ENCODE measurements at places on chromosomes 12 and 14.

GRCh38 chr14:49959822-49960408 is 67.0 kb downstream of the ARF6 start:
- peak; percentile 28 for DNase-seq

GRCh38 chr12:31582155-31582554 is 8.8 kb downstream of the DENND5B start:
- no peak for DNase-seq

DNA sequence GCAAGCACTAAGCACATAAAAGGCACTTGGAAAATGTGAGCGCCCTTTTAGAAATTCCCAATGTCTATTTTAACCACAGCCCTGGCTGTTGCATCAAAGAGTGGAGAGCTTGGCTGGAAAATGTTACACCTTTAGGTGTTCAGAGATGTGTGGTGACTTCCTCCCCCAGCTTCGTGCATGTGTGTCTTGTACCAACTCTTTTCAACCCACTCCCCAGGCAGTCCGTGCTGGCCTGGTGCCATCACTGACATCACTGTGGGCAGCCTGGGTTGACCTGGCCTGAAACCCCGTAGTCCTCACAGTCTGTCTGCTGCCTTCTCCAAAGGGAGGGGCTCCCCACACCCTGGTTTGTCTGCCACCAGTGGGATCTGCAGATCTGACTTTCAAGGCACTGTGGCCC is 101.8 kb downstream of the SCARB1 start:
- no peak for DNase-seq

- no peak for DNase-seq
Observed at GRCh38 chr12:1234073-1234472, 243.1 kb downstream of the ERC1 start.

- no peak for DNase-seq
Observed at GRCh38 chr12:53005215-53005985, 856 bp upstream of the EIF4B start.

- DNase-seq = no peak
Observed at GRCh38 chr14:34211732-34212131, 250.3 kb downstream of the SPTSSA start.

GRCh38 chr14:71398450-71398849 is 491.2 kb downstream of the PCNX1 start:
- DNase-seq = no peak

- DNase-seq = no peak
Observed at GRCh38 chr12:69546693-69547438, 38.4 kb upstream of the CCT2 start.

DNA sequence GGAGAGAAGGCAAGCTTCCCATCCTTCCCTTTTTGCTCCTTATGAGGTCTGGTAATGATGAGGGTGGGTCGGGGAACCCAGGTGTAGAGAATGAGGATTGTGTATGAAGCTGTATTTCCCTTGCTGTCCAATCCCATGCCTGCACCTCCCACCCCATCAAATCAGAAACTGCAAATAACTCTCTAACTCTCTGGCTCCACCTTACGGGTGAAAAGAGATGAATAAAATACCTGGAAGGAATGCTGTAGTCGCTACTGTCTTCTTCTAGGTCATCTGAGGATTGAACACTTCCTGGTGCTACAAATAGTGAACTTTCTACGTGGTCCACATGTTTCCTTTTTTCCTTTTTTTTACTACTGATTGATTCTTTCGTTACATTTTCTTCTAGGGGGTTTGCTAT is 38.9 kb upstream of the DICER1 start:
- DNase-seq = no peak

- peak; percentile 78 for DNase-seq
Observed at GRCh38 chr12:93098077-93098476, 169.0 kb upstream of the EEA1 start.

DNA sequence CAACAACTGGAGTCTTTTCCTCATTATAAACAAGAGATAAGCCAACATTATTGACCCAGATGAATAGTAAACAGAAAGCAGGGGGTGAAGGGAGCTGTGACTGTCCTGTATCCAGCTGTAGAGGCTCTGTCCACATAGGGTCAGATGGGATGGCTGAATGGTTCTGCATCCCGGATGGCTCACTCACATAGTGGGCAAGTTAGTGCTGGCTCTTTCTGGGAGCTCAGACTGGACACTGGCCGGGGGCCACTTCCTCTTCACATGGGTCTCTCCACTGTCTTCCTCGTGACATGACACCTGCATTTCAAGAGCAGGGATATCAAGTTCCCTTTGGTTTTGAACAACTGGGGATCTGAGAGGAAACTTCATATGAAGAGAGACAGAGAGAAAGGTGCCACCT is 969.6 kb upstream of the TMEM132C start:
- no peak for DNase-seq

DNA sequence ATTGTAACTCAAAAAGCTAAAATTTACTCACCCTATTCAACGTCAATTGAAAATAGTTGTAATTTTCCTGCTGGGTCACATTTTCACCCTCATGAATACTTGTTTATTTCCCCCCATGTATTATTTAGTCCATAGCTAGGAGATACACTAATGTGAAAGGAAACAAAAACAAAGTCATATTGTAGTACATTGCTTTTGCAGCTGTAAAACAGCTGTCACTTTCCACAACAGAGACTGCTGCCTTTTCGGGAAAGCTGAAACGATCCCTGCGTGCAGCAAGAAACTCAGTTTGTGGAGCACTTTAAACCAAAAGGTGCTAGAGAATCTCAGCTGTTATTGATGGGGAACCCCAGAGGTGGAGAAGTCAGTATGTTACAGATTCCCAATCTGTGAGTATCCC is 4.3 kb downstream of the RACGAP1 start:
- DNase-seq = no peak

DNA sequence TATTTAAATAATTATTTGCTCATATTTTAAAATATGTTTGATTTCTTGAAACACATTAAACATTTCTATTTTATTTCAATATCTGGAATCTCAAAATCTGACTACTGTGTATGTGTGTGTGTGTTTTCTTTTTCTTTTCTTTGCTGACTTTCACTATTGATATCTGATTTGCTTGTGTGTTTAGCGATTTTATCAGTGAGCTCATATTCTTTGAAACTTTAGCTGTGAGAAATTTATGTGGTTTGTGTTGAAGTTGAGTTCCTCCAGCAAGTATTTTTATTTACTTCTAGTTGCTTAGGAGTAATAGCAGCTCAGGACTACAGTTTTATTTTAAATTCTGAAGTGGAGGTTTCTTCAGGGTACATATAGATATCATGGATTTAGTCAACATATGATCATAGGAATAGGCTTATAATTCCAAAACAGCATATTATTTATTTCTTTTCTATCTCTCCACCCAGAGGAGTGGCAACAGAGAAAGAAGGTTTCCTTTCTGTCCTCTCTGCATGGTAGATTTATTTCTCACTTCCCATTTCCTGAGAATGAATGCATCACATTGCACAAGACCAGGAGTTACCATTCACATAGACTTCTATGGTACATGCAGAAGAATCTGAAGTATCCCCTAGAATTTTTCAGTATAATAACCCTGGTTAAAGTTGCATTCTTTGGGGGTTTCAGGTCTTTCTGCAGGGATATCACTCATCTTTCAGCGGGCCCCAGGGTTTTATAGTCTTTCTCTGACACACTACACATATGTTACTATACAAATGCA is 60.5 kb downstream of the PTPRQ start:
- no peak for DNase-seq

- DNase-seq = peak; percentile 42
Observed at GRCh38 chr12:2813214-2814185, 1.0 kb downstream of the ITFG2 start.

DNA sequence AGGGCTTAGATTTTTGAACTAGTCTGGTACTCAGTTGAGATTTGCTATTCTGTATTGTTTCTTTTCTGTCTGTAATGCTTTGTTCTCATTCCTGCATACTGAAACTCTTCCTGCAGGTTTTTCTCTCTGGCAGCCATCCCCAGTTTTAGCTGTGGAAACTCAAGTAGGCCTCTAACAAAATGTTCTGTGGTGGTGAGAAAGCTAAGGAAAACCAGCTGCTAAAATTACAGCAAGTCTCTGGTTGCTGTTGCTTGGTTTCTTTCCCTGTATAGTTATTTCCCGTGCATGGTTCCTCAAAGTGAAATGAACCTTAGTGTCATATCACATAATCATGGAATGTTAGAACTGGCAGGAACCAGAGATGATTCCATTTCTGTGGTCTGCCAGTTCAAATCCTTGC is 442.5 kb downstream of the NRXN3 start:
- no peak for DNase-seq

DNA sequence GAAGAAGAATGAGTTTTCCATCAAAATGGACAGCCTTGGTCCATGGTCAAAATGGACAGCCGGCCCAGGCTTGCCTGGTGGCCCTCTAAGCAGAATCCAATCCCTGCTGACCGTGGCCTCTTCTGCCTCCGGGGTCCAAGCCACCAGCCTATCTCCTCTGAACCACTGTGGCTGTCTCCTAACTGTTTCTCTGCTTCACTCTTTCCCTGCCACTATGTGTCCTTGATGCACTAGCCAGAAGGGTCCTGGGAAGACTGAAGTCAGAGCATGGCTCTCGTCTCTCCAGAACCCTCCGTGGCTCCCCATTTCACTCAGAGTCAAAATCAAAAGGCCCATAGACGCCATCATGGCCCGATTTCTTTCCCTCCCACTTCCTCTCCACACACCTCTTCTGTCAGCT is 8.5 kb upstream of the FZD10 start:
- no peak for DNase-seq

DNA sequence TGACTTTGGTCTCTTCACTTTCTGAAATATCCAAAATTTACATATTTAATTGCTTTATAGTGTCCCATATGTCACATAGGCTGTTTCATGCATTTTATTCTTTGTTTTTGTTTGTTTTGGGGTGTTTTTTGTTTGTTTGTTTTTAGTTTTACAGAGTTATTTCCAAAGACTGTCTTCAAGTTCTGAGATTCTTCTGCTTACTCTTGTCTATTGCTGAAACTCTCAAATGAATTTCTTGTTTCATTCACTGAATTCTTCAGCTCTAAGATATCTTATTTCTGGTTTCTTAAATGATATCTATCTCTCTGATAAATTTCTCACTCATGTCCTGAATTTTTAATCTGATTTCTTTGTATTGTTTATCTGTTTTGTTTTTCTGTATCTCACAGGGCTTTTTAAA is 412.0 kb upstream of the ATP2B1 start:
- DNase-seq = no peak

- DNase-seq = no peak
Observed at GRCh38 chr12:50947933-50948626, 4.3 kb upstream of the HIGD1C start.

GRCh38 chr14:102262929-102263462 is 42.0 kb downstream of the MOK start:
- DNase-seq = no peak

GRCh38 chr12:57134949-57135348 is 6.7 kb downstream of the LRP1 start:
- DNase-seq = no peak

GRCh38 chr14:43249591-43249990 is 1257.5 kb downstream of the FSCB start:
- DNase-seq = no peak

DNA sequence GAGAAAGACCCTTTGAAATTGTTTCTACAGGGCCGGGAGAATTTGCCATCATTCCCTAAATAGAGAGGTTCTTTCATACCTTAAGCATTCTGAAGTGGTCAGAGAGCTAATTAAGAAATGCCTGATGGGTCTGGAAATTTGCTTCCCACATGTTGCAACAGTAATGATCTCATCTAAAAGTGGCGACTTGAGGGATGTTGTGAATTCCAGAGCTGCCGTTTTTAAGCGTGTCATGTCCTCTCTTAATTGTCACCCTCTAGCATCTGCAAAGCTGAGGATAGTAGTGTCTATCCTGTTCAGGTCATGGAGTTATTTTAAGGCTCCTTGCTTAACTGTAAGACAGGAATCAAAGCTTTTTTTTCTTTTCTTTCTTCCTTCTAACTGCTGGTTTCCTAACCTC is 60.4 kb downstream of the FOS start:
- no peak for DNase-seq

DNA sequence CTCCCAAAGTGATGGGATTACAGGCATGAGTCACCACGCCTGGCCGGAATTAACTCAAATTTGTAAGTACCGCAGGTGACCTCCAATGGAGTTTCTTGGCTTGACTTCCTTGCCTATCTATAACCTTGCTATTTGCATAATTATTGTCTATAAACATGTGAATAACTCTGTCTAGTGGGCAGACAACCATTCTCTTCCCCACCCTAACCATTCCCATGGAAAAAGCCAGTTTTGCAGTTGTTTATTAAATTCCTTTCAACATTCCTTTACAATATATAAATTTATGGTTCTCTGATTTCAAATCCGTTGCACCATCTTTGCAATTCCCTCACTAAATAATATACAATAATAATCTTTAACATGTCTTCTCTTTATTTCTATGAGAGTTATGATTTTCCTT is 61.0 kb upstream of the ZDHHC17 start:
- no peak for DNase-seq

DNA sequence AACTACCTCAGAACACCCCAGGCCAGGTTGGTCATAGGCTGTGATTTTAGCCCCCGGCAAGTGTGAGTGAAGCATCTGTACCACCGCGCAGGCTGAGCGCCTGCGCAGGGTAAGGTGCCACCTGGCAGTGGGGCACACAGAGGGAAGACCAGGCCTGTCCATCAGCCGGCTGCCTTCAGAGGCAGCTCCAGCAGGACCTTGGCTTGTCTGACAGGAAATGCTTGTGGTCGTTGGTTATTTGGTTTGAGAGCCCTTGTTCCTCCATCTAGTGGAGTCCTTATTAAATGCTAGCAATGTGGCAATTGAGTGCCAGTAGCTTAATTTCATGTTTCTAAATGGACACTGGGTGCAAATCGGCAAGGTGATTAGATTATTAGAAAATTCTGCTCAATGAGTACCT is 27.5 kb downstream of the SLC25A29 start:
- no peak for DNase-seq

DNA sequence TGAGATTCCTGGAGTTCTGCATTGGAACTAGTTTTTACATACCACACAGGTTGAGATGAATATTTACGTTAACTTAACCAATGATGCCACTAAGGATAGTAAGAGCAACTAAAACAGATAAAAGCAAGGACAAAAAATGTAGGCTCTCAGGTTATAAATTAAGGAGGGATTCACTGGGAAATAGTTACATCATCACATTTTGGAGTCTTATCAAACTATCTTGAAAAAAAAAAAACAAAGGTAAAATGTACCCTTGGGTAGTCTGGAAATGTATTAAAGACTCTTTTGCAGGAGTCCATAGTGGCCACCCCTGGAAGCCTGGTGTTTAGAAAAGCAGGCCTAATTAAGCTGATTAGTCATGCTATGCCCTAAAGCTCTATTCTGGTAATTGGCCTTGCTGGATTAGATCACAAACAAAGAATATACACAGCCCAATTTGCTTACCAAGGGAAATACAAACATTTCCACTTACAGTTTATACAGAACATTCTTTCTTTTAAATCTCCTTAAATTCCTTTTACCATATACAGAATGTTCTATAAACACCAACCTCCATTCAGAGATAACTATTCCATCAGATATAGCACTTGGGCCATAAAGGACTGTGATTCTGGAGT is 39.3 kb downstream of the SLC25A47 start:
- DNase-seq = no peak

DNA sequence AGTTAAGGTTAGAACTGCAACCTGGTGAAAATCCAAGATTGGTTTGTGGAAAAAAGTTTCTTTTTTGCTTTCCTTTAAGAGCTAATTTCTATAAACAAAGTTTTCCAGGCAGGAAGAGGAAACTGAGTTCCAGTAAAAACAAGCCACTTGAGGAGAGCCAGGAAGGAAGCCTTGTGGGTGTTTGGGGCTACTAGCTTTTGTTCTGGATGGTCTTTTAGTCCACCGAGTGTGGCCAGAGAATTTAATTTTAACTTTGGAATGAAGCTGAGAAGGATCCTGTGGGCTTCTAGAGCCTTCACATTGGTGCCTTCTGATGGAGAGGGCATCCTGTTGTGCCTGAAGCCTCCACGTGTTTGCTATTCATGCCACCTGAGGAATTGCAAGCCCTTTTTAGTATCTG is 327.9 kb downstream of the C12orf75 start:
- no peak for DNase-seq

Measured in T-cell (primary cell).